Glutamatergic neuron (in vitro differentiated cells): ENCODE measurements at places on chromosomes 12 and 14. TPM values are rescaled to one million over a fixed set of nuclear protein-coding genes. Genes with fewer than 3 reads are reported as not detected.

LRRC10 gene
- total RNA-seq, result not detected

SLCO1A2 gene
- 11.9 TPM for total RNA-seq

PRPH gene
- 2,189 TPM for total RNA-seq

TOMM20L gene
- not detected for total RNA-seq

DNA sequence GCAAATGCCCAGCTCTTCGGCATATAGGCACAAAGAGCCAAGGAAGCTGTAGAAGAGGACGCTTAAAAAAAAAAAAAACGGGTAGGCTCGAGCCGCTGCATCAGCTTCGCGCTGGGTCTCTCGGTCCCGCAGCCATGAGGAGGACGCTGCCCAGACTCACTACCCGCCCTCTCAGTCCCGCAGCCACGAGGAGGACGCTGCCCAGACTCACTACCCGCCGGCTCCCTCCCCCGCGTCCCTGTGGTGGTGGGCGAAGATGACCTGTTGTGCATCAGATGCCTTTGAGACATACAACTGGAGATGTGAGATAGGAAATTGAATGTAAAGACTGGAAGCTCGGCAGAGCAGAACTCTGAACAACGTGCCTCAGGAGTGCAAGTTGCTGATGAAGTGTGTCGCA, 11.4 kb upstream of the SPSB2 start:
- no peak overlapping the region for H3K27ac ChIP-seq
- no peaks in the 10 kb centered on the region for H3K36me3 ChIP-seq
- H3K4me1 ChIP-seq, result peaks cover 4% of the 10 kb centered on the region
- no peak for DNase-seq

DNA sequence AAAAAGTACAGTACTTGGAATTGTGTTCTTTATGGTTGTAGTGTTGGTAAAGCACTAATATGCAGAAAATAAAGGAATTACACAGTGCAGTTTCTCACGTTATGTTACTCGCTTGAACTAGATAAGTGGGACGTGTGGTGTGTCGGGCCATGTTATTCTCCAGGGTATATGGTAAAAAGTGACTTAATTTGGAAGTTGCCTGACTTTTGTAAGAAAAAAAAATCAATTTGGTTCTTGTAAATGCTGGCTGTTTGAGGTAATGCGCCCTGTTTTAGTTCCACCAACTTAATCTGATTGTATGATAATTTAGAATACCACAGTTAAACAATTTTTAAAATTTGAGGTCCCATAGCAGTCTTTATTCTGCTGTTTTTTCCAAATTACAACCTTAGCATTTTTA, 4.1 kb downstream of the ARF6 start:
- DNase-seq, result no peak
- no peak overlapping the region for H3K4me3 ChIP-seq
- H3K27ac ChIP-seq, result no peak overlapping the region
- peaks cover 23% of the 10 kb centered on the region for H3K4me1 ChIP-seq
- peaks cover 5% of the 10 kb centered on the region for H3K27me3 ChIP-seq

DNA sequence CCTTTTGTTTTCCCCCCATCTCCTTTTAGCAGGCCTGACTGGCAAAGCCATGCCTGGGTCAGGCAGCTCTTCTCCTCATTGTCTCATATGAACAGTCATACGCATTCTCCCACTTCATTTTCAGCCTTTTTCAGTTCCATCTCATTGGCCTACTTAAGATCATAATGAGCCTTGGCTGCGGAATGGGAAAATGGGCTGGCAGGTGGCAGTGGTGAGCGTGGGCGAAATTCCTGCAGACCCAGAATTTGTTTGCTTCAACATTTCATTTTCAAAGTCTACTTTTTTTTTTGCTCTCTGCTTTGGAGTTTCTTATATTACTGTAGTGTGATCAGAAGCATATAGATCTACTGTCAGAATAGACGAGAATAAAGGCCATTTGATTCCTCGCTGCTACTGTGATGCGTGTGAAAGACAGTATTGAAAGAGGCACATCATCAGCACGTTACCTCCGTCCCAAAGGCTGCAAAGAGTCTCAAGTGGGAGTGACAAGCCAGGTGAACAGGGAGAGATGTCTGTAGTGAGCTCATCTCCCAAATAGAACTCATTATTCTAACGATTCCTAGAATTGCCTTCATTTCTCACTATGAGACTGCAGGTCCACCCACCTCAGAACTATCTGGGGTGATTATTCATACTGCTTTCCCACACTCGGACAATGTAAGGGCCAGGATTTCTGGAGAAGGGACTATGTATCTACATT, 73.7 kb downstream of the TBK1 start:
- H3K36me3 ChIP-seq, result no peaks in the 10 kb centered on the region
- H3K4me1 ChIP-seq, result peaks cover 11% of the 10 kb centered on the region
- no peak overlapping the region for H3K27ac ChIP-seq
- no peak overlapping the region for H3K4me3 ChIP-seq

GRCh38 chr14:23252006-23252405, 14.3 kb downstream of the RNF212B start:
- no peak for DNase-seq
- H3K4me1 ChIP-seq, result no peaks in the 10 kb centered on the region
- no peak overlapping the region for H3K27ac ChIP-seq
- no peak overlapping the region for H3K4me3 ChIP-seq
- no peaks in the 10 kb centered on the region for H3K27me3 ChIP-seq
- H3K36me3 ChIP-seq, result no peaks in the 10 kb centered on the region

DNA sequence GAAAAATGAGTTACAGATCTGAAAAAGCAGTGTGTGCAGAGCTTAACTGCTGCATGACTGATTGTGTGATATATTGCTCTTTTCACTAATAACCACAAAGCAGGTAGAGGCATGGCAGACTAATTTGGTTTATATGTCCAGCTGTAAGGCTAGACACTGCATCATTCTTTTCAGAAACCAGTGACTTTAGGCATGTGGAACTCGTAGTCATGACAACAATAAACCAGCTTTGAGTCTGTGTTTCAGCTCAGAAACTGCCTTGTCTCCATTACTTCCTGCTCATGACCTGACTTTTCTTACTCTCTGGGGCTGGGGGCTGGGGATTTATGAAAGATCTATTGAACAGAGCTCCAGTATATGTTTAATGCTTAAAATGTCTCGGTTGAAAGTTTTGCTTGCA, 146.8 kb upstream of the LRIG3 start:
- H3K36me3 ChIP-seq, result no peaks in the 10 kb centered on the region
- no peak for DNase-seq
- no peak overlapping the region for H3K4me3 ChIP-seq
- H3K27me3 ChIP-seq, result no peaks in the 10 kb centered on the region

GRCh38 chr12:78865516-78865915, 942 bp downstream of the SYT1 start:
- peak overlapping the region; percentile 91 for H3K27ac ChIP-seq
- peaks cover 18% of the 10 kb centered on the region for H3K4me1 ChIP-seq
- DNase-seq, result no peak
- peak overlapping the region; percentile 88 for H3K4me3 ChIP-seq
- H3K36me3 ChIP-seq, result no peaks in the 10 kb centered on the region

GRCh38 chr12:78359520-78359919, 505.1 kb upstream of the SYT1 start:
- DNase-seq, result no peak
- H3K4me3 ChIP-seq, result no peak overlapping the region
- H3K36me3 ChIP-seq, result no peaks in the 10 kb centered on the region
- no peaks in the 10 kb centered on the region for H3K4me1 ChIP-seq
- no peaks in the 10 kb centered on the region for H3K27me3 ChIP-seq

DNA sequence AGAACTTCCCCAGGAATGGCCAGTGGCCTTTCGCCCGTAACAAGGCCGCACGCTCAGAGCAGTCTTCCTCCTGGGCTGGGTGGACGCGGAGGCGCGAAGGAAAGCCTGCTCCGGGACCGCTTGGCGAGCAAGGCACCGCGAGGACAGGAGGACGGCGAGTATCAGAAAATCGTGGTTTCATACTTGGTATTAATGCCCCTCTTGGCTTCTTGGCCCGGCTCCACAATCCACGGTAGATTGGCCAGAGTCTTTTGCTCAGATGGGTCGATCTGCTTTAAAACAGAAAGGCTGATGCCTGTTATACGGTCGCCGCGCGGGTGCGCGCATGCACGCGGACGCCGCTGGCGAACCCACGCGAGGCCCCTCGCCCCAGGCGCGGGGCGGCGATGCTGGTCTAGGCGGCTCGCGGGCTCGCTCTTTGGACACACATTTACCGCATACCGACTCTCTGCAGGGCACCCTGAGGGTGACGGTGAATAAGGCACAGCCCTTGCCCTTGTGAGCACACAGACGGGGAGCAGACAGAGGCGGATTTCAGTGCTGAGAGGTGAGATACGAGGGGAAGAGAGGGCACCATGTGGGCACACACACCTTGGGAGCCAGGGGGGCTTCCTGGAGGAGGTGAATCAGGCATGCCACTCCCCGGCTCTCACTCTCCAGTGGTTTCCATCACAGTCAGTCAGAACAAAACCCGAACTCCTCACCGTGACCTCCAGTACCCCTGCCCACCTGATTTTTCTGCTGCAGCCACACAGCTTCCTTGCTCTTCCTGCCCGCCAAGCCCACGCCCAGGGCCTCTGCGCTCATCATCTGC, 100.7 kb downstream of the APAF1 start:
- no peak overlapping the region for H3K27ac ChIP-seq
- H3K4me3 ChIP-seq, result peak overlapping the region; percentile 74
- peaks cover 10% of the 10 kb centered on the region for H3K27me3 ChIP-seq

DNA sequence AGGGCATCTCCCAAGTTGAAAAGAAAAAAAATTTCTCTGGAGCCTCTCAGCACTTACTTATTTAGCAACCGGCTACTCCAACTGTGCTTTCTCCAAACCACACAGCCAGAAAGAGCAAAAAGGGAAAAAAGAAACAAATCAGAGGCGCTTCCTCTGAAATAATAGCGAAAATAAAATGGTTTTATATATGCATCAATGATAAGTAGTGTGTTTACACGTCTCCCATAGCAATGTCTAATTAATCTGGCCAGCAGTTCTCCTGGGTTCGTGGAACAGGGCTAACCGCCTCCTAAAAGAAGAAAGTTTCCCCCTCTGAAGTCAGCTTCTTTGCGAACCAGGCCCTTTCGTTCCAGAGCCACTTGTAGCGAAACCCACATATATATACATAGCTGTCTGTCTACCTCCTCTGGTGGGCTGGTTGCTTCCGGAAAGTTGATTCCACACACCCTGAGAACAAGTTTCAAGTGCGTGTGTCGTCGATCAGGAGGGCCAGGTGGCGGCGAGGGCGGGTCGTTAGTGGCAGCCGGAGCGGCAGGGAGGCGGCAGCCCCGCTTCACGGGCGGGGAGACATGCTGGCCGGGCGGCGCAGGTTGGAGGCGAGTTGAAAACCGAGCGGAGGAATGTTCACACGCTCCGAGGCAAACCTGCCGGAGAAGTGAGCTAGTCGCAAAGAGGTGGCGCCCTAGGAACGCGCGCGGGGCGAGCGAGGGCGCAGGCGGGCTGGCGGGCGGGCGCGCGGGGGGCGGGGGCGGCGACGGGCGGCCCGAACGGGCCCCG, 2.7 kb downstream of the PTHLH start:
- H3K4me1 ChIP-seq, result peaks cover 14% of the 10 kb centered on the region
- H3K36me3 ChIP-seq, result peaks cover 8% of the 10 kb centered on the region
- no peak overlapping the region for H3K27ac ChIP-seq
- H3K4me3 ChIP-seq, result peak overlapping the region; percentile 94
- H3K27me3 ChIP-seq, result peaks cover 23% of the 10 kb centered on the region

- peaks cover 5% of the 10 kb centered on the region for H3K4me1 ChIP-seq
- no peak for DNase-seq
- peaks cover 3% of the 10 kb centered on the region for H3K27me3 ChIP-seq
- no peak overlapping the region for H3K4me3 ChIP-seq
- H3K27ac ChIP-seq, result no peak overlapping the region
Measured at GRCh38 chr14:76977793-76978720, 50.5 kb downstream of the IRF2BPL start.

GRCh38 chr14:23763394-23763793, 127.2 kb downstream of the DHRS2 start:
- no peaks in the 10 kb centered on the region for H3K4me1 ChIP-seq
- no peak overlapping the region for H3K27ac ChIP-seq
- H3K4me3 ChIP-seq, result no peak overlapping the region
- H3K27me3 ChIP-seq, result no peaks in the 10 kb centered on the region
- no peak for DNase-seq

GRCh38 chr12:132185705-132186104, 41.4 kb downstream of the NOC4L start:
- H3K27me3 ChIP-seq, result peaks cover 14% of the 10 kb centered on the region
- H3K4me3 ChIP-seq, result no peak overlapping the region
- DNase-seq, result no peak
